Activated CD4-positive, CD25-positive, alpha-beta regulatory T cell treated with anti-CD3 and anti-CD28 coated beads, Interleukin-2, amount 50 U/mL, for 72 hours (primary cell): ENCODE measurements at places on chromosomes 2 and 18.

DNA sequence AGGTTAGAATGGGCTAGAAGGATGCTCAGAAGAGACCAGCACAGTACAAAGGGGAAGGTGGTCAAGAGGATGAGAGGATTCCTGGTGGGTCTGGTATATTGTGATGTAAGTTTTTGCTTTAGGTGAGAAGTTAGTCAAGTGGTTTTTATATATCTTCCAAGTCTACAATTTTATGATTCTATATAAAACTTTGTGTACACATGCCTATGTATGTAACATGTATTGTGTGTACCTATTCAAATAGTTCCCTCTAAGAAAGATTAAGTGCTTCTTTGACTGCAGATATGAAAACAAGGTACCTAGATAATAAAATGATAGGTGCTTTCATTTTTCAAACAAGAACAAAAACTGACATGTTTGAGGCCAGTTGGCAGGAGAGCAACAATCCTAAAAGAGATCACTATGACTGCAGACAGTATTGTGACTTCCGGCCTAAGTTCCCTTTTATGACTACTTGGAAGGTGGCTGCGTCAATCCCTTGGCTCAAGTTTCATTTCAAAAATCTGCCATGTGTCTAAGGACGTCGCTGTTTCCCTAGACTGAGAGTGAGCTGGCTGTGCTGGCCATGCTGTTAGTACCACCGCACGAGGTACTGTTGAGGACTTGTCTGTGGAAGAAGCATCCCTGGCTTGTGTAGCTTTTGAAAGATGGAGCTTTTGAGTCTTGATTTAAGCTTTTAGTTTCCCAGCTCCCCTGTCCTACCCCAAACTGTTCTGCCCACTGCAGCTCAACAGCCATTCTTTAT lies 123.1 kb downstream of the PRPF40A start:
- DNase-seq: no peak

DNA sequence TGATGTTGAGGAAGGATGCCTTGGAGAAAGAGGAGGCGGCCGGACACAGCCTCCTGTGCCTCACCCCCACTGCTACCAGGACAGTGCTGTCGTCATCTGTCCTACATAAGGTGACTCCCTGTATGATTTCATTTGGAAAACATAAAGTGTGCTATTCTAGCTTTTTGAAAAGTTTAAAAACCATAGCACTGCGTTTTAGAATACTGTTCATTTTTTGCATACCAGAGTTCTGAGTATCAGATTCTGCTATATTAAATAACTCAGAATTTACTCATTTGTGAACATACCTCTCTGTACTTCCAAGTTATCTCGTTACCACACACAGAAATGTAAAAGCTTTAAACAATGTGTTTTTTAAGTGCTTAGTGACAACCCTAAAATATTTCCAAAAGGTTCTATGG lies 302.9 kb downstream of the LRRTM1 start:
- no peak for DNase-seq

GRCh38 chr18:45839414-45840395 lies 14.2 kb downstream of the SIGLEC15 start:
- DNase-seq: no peak

GRCh38 chr2:223585666-223586065 lies 16.5 kb downstream of the SCG2 start:
- DNase-seq: no peak

DNA sequence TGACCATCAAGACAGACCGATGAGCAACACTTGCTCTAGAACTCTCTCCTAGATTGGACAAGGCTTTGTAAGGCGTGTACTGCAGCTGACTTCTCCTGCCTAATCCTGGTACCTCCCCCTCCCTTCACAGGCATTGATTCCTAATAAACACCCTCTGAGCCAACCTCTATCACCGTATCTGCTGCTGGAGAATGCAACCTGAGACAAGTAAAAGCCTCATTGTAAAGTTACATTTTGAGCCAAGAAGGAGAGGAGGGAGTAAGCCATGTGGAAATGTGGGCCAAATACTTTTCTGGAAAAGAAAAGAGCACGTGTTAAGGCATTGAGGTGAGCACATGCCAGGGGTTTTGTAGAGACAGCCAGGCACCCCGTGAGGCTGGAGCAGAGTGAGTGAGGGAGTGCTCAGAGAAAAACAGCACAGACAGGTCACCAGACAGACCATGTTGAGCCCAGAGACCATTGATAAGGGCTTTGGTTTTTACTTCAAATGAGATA lies 2.6 kb upstream of the WDFY1 start:
- no peak for DNase-seq

DNA sequence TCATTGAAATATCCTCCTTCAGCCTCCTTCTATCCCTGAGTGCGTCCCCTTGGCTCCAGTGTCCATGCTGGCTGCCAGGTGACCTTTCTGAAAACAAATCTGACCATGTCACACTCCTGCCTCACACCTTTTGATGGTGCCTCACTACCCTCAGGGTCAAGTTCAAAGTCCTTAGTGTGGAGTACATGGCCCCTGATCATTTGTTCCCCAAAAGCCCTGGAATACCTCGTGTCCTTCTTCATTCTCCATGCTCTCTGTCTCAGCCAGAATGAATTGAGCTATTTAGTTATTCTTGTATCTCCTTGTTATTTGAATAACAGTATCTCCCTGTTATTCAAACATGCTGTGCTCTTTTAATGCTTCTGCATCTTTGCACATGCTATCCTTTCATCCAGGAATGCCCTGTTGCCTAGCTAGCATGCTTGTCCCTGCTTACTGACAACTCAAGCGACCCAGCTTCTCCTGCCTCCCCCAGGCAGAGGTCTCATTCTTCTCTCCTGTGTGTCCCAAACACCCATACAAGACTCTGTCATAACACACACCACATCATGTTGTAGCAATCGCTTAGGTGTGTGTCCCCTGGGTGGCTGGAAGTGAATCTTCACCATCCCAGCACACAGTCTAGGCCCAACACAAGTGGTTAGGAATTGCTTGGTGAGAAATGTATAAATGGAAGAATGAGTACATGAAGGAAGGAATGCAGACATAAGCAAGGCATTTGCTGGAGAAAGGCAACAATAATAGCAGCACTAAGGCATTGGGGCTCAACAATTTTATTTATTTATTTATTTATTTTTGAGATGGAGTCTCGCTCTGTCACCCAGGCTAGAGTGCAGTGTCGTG lies 144.0 kb downstream of the DDX1 start:
- no peak for DNase-seq

GRCh38 chr2:209773377-209773776 lies 1.7 kb downstream of the UNC80 start:
- DNase-seq: no peak

- DNase-seq: no peak
Observed at GRCh38 chr2:236517251-236518031, 52.2 kb upstream of the ACKR3 start.

GRCh38 chr2:11505652-11506610 lies 27.9 kb upstream of the GREB1 start:
- no peak for DNase-seq

DNA sequence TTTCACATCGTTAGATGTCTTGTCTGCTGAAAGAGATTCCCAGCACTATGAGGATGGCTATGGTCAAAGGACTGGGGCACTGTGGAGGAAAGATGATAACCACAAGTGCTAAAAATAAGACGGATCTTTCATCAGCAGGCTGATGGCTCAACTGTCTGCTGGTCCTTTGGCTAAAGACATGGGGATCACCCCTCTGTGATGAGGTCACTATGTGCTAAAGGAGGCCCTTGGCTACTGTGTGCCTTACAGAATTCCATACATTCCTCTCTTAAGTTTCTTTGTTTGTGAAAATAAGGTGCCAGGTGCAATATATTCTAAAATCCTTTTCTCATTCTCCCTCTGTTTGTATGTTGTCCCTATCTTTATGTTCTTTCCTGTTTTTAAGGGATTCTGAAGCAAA lies 39.7 kb upstream of the LYPD6 start:
- DNase-seq: no peak

- DNase-seq: no peak
Observed at GRCh38 chr18:63928331-63928730, 20.6 kb downstream of the SERPINB10 start.

DNA sequence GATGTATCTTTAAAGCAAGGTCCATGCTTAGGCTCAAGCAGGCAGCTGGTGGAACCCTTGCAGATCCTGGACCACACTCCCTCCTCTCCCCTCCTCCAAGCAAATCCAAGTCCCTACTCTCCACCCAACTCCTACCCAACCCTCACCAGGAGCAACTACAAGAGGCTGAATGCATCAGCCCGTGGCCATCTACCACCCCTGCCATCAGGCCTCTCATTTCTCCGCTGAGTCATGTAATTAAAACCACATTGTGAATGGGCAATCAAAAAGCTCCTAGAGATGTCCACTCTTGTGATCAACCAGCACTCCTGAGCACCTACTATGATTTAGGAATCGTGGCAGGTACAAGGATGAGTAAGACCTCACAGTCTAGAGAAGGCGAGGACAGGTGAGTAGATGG lies 142.2 kb upstream of the CAPN13 start:
- DNase-seq: no peak

- no peak for DNase-seq
Observed at GRCh38 chr2:187169864-187170263, 278.2 kb downstream of the CALCRL start.

- DNase-seq: no peak
Observed at GRCh38 chr2:12074126-12074844, 327.9 kb downstream of the LPIN1 start.

GRCh38 chr2:147438882-147439281 lies 405.9 kb upstream of the ACVR2A start:
- DNase-seq: no peak

DNA sequence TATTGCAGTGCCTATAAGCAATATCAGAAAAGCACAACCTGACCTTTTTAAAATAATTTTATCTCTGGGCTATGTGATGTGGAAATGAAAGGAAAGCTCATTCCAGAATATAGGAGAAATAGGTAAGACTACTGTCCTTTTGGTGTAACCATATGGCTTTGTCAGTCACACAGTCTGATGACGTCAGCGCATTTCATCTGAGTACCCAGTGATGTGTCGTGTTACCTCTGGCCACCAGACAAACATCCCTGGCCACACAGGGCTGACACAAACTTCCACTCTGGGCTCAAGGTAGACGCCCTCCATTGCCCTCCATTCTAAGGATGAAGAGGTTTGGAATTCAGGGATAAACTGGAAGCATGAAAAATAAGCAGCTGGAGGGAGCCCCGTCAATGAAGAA lies 506.7 kb downstream of the CMPK2 start:
- no peak for DNase-seq

GRCh38 chr2:134957477-134957876 lies 38.9 kb downstream of the CCNT2 start:
- no peak for DNase-seq

DNA sequence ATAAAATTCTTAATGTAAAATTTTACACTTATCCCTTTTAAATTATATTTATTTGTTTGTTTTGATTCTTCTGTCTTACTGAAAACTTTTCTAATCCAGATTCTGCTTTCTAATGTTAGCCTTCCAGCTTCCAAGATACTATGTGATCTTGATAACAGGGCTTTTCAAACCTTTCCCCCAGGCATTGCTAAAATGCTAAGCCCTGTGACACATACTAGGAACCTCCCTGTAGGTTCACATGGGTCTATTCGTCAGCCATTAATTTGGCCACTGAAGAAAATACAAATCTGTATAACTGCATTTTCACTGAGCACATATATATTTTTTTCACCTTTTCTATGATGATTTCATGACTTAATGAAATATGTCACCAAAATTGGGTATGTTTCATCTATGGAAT lies 92.8 kb upstream of the MAP4K3 start:
- DNase-seq: no peak

GRCh38 chr2:237664151-237664550 lies 36.8 kb downstream of the LRRFIP1 start:
- DNase-seq: no peak

- no peak for DNase-seq
Observed at GRCh38 chr2:62381656-62382055, 124.3 kb downstream of the TMEM17 start.

GRCh38 chr18:35038881-35039491 lies 2.2 kb upstream of the MAPRE2 start:
- no peak for DNase-seq

- DNase-seq: no peak
Observed at GRCh38 chr2:20578266-20578894, 72.5 kb downstream of the HS1BP3 start.

DNA sequence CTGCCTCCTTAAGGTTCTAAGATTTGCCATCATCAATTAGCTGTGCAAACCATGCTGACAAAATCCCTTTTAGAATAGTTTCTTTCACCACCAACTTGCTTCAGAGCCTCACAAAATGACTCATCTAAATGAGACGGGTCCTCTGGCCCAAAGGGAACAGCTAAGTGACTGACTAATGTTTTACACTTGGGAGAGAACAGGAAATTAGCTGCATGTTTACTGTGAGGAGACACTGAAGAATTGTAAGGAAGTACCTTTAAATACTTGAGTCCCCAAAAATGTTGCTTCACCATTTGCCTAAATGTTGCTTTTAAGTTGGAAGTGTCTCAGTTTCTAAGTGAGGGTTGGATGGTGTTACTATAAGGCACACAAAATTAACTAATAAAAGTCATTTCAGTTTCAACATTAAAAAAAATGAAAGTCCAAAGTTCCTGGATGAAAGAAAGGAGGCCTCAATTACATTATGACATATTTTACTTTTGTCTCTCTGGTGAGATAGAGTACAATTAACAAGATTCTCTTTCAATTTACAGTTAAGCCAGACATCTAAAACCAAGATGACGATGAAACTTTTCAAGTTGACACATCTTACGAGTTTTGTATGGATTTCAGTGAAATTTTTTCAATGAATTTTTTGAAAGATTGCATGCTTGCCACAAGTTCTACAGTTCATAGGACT lies 229.1 kb upstream of the FN1 start:
- DNase-seq: no peak

GRCh38 chr2:187991389-187991788 lies 300.3 kb upstream of the GULP1 start:
- no peak for DNase-seq

DNA sequence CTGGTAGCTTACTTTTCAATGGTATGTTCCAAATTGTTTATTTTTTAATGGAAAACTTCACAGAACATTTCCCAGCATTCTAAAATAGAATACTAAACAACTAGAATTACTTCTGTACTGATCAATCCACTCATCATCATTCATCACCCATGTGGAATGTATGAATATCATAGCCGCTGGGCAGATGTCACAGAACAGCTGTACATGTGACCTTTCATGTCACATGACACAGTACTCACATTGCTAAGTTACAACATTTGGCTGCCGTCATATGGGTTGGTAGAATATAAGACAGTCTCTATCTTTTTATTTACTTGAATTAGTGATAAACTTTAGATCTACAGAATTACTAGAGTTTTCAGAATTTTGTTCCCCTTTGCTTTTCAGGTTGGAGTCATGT lies 387.6 kb downstream of the ZEB2 start:
- DNase-seq: no peak

DNA sequence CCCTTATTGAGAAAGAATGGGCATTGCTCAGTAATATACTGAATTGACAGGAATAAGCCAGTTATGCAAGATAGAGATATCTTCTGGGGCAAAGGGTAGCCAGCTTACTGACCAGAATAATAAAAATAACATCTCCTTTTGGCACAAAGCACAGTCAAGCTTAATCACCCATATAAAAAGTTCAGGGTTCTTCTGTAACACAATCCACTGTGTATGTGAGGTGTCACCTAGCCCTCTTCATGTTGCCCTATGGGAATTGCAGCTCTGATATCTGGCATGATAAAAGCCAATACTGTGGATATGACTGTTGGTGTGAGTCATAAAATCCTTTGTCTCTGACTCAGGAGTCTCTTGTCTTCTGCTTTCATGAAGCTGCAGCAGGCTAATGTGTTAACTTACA lies 90.8 kb downstream of the DSEL start:
- DNase-seq: no peak
